ENCODE measurements at places on chromosomes 1 and 21.

DNA sequence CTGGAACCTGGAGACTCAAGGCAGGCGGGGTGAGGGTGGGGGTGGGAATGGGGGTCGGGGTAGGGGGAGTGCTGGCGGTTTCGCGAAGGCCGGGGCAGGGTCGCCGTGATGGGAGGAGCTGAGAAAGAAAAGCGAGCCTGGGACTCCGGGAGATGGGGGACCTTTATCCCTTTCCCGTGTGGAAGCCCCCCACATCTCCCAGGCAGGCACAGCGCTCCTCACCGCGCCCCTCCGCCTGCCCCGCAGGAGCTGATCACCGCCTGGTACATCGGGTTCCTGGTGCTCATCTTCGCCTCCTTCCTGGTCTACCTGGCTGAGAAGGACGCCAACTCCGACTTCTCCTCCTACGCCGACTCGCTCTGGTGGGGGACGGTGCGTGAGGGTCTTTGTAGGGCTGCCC, 35.5 kb downstream of the KCNQ4 start:
- DNase-seq, result no peak

GRCh38 chr21:29163341-29164115, 33.1 kb downstream of the MAP3K7CL start:
- no peak for DNase-seq

- DNase-seq, result no peak
Measured at GRCh38 chr1:219518168-219518906, 94.6 kb downstream of the ZC3H11B start.

GRCh38 chr1:6596886-6597776, 5.5 kb downstream of the KLHL21 start:
- DNase-seq, result no peak

- no peak for DNase-seq
Measured at GRCh38 chr1:29415156-29415830, 179.0 kb downstream of the PTPRU start.

DNA sequence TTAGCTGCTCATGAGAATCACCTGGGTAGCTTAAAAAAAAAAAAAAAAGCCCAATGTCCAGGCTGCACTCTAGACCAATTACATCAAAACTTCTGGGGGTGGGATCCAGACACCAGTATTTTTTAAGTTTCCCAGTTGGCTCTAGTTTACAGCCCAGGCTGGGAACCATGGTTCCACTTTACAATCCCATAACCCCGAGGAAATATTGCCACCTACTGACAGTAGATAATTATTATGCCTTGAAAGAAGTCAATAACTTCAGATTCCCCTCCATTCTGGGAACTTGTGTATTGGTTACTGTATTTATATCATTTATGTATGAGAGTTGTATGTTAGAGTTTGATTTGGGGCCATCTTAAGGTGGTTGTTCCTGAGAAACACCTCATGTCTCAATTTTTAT, 100.2 kb downstream of the SPATA46 start:
- no peak for DNase-seq

GRCh38 chr21:25807191-25807590, 72.4 kb downstream of the GABPA start:
- no peak for DNase-seq

DNA sequence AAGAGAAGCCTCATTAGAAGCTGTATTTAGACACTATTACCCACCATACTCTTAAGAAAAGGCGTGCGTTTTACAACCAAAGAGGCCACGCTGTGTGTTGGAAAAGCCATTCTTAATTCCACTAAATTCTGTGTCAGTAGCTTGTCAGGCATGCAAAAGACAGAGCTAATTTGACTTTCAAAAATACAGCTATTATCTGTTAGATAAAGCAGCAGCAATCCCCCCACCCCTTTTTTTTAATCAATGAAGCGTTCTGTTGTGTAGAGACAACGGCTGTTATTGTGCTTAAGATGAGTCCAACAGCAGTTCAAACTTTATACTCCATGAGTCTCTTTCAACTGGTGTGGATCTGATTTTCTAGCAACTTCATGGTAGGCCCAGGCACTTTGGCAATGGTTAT, 43.5 kb downstream of the PLA2G4A start:
- no peak for DNase-seq

DNA sequence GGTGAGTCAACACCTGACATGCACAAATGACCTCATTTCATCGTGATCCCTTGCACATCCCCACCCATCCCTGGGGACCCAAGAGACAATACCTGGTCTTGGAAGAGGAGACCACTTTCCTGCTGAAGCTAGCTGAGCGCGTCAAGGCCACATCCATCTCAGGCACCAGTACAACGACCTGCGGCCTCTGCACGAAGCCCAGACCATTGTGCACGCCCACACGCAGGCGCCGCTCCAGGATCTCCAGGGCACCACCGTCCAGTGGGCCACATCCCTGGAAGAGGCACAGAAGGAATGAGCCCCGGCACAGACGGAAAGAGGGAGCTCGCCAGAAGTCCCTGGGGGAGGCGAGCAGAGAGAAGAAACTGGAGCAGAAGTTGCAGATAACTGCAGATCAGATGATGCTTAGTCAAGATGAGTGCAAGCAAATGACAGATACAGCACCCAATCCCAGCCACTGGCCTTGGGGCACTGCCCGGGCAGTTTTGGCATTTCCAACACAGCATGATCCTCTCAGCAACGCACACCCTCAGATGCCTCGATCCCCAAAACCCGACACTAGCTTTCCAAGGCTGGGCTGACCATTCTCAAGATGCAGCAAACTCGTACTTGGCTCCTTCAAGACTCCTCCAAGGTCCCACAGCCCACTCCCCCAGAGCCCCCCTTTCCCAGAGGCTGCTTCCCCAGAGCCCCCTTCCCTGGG, 44.1 kb downstream of the NPHP4 start:
- DNase-seq, result no peak

- DNase-seq, result no peak
Measured at GRCh38 chr1:212109728-212110127, 74.2 kb downstream of the DTL start.

- DNase-seq, result no peak
Measured at GRCh38 chr1:203858055-203858454, 3.3 kb upstream of the SNRPE start.

- no peak for DNase-seq
Measured at GRCh38 chr1:47701741-47702515, 264.1 kb downstream of the FOXD2 start.

- DNase-seq, result no peak
Measured at GRCh38 chr1:117671781-117672501, 66.1 kb downstream of the TENT5C start.

DNA sequence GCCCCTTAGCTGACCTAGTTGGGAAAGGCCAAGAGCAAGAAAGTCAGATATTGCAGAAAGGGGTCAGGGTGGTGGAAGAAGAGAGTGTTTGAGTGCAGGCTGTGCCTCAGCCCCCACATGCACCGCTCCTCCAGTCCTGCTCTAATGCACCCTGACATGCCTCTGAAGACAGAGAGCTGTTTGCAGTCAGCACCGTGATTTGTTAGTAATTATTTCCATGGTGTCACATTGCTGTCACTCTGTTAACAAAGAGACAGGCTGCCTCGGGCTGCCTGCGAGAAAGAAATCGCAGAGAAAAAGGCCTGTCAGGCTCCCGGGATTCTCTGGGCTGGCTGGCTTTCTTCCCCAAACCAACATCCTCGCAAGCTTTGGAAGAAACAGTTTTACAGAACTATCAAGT, 58.3 kb downstream of the ERI3 start:
- DNase-seq, result no peak

DNA sequence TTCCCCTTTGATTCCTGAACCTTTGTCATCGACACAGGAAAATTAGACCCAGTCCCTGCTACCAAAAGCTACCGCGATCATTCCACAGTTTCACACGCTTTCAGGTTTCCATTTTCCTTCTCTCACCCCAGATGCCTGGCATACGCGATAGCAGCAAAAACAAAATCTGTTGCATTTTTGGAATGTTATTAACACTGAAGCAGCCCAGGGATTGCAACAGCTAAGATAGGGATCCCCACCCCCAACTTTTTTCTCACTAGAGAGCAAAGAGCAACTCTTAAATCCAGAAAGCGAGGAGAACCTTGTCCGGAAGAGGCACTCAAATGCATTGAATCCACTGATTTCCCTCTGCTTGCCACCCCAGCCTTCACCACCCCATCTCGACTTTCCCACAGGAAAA, 8.9 kb downstream of the OVAAL start:
- DNase-seq, result no peak

- no peak for DNase-seq
Measured at GRCh38 chr1:102800406-102800805, 307.9 kb downstream of the COL11A1 start.

DNA sequence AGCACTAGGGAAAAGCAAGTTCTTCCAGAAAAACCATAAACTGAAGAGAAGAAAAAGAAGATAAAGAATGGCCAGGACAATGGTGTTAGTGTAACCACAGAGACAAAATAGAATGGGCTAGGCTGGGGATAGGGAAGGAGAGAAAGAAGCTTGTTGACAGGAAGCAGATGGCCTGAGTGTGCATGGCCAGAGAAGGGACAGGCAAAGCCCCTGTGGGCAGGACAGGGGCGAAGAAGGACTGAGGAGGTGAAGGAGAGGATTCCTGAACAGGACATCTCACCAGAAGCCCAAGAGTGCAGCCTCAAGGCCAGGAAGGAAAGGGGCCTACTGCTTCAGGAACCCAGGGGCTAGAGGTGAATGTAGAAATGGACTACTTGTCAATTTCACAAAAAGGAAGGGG, 29.3 kb downstream of the IQGAP3 start:
- DNase-seq, result no peak

DNA sequence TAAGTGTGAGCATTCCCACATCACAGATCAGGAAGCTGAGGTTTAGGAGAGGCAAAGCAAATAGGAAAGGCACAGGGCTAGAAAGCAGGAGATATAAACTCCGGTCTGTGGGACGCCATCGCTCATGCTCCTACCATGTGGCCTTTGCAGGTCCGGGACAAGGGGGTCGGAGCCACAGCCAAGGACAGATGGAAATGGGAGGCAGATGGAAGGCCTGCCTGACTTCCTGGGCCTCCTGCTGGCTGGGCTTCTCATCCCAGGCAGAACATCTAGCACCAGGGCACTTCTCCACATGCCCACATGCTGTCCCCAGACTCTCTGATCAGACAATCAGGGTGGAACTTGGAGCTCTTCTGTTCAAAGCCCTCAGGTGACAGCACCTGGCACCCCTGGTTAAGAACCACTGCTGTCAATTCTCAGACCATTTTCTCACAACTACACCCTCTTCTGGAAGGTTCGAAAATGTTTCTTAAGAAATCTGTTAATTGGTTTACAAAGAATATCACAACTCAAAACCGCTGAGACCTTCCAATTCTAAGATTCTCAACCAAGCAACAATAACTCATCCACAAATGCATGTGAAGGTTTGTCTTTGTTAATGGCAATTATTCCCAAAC, 173.3 kb upstream of the EDN2 start:
- DNase-seq, result no peak

DNA sequence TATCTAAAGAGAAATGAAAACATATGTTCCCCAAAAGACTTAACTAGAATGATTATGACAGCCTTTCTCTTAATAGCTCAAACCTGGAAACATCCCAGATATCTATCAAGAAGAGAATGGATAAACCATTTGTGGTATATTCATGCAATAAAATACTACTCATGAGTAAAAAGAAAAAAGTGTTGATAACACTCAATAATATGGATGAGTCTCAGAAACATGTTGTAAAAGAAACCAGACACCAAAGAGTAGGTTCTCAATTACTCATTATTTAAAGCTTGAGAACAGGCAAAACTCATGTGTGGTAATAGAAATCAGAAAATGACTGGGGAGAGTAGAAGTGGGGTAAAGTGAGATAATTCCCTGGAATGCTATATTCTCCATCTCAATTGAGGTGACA, 154.1 kb downstream of the PHTF1 start:
- DNase-seq, result no peak

- DNase-seq, result peak; percentile 43
Measured at GRCh38 chr1:197180252-197180878, 33.9 kb upstream of the ASPM start.

DNA sequence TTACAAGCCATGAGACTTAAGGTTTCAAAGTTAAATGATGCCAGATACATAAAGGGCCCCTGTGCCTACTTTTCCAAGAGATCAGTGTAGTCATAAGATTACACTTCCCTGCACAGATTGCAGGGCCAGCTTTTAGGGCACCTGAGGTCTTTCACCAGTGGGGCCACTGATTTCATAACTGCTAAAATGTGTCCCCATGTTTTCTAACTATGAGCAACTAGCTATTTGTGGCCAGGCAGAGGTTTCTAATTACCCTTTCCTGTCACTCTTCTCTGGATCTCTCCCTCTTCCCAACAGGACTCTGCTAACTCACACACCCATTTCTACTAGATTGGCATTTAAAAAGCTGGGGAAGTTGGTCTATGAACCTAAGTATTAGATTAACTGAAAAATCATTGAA, 207.1 kb upstream of the SGIP1 start:
- DNase-seq, result no peak

DNA sequence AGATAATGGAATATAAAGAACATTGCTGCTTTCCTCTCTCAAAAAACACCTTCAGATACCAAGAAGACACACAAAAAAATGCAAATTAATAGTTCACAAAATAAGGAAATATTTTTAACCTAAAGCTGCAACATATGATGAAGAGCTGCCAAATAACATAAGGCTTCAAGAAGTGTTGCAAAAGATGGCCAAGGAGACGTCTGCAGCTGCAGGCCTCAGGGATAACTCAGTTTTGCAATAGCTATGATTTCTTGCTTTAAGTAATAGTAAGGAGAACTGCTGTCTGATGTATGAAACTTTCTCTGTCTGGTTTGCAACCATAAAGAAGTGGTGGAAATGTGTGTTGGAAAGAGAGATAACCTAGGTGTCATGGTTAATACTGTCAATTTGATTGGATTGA, 1237.5 kb downstream of the MRPL39 start:
- no peak for DNase-seq

- DNase-seq, result no peak
Measured at GRCh38 chr1:117828201-117828600, 101.2 kb downstream of the GDAP2 start.

DNA sequence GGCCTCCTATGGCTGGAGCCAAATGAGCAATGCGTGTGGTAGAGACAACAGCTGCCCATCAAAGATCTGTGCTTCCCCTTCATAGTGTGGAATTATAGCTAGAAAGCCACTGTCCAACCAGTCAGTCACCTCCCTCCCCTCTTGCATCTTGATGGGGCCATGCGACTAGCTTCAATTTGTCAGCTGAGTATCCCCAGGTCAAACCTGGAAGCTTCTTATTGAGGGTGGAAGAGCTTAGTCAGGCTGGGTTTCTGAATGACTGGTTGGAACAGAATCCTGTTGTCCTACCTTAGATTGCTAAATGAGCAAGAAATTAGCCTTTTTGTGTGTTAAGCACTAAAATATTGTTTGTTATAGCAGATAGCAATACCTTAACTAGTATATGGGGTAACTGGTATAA, 625.4 kb downstream of the PTPRC start:
- no peak for DNase-seq

- peak; percentile 1 for DNase-seq
Measured at GRCh38 chr1:152519851-152520250, 5.6 kb downstream of the CRCT1 start.

- DNase-seq, result peak; percentile 45
Measured at GRCh38 chr21:42609811-42610210, 43.6 kb upstream of the PDE9A start.

- peak; percentile 8 for DNase-seq
Measured at GRCh38 chr1:226814751-226815537, 55.5 kb upstream of the PSEN2 start.

All from CD4-positive, alpha-beta T cell treated with Interleukin-12 subunit alpha and Interleukin-12 subunit beta, for 1 hour (primary cell).